ENCODE measurements at places on chromosomes 5 and 9.

DNA sequence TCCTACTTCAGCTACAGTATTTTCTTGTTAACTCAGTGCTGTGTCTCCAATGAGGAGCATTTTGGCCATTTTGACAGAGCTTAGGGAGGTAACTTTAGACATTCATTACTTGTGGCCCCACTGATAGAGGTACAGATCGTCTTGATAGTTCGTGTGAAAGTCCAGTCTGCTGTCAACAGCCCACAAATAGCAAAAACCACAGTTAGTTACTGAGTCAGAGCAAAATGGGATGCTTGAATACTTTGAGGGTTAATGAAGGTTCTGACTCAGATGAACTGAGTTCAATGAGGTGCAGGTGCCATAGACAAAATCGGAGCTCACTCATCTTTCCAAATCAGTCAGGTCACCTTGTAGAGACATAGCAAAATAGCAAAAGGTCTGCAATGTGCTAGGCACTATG is 163.1 kb upstream of the TLE4 start:
- no peak for DNase-seq

DNA sequence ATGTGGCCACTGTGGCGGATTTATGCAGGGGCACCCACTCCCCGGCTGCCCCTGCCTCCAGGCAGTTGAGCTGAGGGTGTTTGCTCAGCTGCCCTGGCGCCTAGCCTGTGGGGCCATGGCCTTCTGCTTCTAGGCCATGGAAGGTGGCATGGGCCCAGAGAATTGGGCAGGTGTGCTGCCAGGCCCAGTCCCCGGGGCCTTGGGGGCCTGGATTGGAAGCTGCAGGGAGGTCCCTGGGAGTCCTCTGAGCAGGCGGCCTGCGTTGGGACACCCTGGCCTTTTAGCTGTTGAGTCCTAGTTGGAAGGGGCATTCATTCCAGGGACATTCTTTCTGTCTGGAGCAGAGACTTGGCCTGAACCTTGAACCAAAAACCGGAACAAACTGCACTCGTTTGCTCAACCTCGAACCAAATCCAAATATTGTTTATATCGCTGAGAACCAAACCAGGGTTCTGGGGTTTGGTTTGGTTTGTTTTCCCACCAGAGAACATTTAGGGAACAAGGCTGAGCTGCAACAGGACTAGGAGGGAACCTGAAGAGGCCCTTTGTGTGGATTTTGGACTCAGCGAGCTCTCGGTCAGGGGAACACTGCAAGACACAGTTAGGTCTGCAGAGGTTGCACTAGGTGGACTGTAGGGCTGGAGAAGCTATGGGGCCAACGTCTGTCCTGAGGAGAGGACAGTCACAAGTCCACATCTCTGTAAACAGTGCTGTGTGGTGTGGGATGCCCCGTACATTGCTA is 116.8 kb downstream of the BOD1 start:
- no peak for DNase-seq

DNA sequence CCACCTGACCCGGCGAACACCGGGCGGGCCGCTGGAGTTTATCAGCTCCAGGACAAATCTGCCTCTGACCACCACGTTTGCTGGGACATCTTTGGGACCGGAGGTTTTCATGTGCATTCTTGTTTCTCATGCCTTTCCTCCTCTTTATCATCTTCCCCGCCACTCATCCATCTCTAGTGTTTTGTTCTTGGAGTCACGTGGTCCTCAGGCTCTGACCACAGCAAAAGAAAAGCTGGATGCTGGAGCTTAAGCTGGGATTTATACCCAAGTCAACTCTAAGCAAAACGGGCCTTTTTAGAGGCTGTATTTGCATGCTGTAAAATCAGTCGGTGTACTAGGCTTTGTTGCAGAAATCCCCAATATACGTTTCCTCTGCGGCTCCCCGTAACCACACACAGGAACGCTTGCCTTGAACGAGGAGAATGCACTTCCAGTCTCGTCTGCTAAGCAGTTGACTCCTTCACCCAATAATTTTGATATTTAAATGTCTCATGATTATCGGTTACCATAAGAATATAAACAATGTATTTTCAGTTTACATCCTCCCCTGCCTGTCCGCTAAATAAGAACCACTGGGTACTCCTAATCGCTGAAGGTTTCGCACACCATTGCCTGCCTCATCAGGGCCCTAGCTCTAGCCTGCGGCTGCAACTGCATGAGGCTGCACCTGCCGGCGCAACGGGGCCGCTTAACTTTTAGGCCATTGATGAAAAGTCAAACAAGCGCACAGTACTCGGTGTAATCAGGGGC is 560 bp upstream of the NDUFS6 start:
- DNase-seq = peak; percentile 41

GRCh38 chr5:169300468-169301385 is at the start of gene SLIT3:
Gene SLIT3, minus strand, starts transcription at chr5:169301139. Its CDS starts 430 bp downstream, at chr5:169300709.
- peak; percentile 36 for DNase-seq

GRCh38 chr5:94463739-94464138 is 154.7 kb downstream of the KIAA0825 start:
- DNase-seq = no peak

- peak; percentile 53 for DNase-seq
Observed at GRCh38 chr9:133998915-133999595, 6.9 kb upstream of the VAV2 start.

GRCh38 chr5:493119-493701 is 31.0 kb downstream of the SLC9A3 start:
- DNase-seq = no peak

DNA sequence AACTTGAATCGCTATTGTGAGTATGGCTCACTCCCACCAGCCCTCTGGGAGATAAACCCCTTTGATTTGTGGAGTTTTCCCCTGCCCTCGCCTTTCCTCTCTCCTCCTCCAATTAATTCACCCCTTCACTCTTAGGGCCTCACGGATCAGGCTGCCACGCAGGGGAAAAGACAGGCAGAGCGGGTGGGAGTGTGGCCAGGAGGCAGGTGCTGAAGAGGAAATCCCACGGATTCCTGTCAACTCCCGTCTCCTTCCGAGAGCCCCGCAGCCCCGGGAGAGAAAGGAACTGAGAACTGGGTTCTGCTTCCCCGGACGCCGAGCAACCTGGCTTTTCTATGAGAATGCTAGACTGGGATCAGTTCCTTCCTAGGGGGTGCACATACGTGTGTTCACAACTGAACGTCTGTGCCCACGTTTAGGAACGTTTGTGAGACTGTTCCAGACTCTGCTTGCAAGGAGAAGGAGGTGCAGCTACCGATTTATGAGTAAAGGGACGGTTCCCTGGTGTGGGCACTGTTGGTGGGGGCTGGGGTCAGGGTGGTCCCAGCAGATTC is 314.5 kb upstream of the TLE4 start:
- DNase-seq = no peak

DNA sequence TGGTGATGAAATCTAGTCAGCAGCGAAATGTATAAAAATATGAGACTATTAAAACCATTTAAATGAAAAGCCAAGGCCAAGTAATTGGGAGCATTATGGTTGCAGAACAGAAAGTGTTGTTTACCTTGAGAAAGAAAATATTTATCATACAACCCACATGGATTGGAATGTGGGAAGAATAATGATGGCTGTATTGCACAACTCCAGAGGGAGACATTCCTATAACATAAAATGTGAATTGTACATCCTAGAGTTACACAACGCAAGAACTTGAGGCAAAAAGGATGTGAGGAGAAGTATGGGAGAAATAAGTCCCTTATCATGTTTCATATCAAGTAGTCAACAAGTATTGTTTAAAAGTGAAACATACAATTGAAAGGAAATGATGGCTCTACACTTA is 1014.0 kb upstream of the SEMA6A start:
- DNase-seq = no peak

DNA sequence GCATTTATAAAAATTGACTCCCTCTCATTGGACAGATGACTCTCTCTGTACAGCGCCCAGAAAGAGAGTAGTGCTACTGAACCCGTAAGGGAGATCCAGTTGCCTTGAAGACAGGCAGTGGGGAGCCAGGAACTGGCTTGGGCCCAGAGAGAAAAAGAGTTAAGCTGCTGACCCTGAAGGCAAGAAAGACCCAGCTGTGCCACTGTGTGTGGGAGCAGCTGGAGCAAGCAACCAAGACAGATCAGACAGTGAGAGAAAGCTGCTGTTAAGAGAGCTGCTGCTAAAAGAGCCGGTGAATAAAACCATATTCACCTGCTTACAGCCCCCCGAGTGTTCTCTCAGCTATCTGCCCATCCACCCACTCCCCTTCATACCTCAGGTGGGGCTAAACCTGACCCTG is 149.7 kb upstream of the ADAMTS16 start:
- no peak for DNase-seq

DNA sequence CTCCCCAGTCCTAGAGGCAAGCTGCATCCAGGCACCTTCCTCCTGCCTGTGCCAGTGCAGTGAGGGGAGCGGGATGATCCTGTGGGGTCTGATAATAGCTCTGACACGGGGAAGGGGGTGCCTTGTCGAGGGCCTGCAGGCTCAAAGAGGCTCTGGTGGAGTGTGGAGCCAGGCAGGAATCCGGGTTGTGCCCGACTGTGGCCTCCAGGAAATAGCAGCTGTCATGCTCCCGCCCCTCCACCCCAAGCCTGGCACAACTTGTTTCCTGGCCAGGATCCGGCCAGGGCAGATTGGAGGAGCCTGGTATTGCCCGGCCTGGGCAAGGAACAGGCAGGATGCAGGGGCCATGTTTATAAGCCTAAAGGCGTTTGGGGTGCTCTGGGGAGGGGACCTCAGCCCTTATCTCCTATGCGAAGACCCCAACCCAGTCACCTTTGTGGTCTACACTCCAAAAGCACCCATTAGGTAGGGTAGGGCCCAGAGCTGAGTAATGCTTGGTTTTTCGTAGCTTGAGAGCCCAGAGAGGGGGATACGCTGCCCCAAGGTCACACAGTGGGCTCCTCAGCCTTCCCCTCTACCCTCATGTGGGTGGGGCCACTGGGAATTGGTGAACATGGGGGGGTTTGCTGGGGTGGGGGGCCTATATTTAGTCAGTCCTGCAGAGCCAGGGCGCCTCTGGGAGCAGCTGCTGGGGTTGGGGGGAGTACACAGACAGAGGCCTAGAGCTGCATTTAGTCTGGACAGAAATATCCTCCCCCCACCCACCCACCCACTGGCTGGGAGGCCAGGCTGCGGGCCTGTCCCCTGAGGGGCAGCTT is 12.2 kb downstream of the CXXC5 start:
- DNase-seq = no peak

DNA sequence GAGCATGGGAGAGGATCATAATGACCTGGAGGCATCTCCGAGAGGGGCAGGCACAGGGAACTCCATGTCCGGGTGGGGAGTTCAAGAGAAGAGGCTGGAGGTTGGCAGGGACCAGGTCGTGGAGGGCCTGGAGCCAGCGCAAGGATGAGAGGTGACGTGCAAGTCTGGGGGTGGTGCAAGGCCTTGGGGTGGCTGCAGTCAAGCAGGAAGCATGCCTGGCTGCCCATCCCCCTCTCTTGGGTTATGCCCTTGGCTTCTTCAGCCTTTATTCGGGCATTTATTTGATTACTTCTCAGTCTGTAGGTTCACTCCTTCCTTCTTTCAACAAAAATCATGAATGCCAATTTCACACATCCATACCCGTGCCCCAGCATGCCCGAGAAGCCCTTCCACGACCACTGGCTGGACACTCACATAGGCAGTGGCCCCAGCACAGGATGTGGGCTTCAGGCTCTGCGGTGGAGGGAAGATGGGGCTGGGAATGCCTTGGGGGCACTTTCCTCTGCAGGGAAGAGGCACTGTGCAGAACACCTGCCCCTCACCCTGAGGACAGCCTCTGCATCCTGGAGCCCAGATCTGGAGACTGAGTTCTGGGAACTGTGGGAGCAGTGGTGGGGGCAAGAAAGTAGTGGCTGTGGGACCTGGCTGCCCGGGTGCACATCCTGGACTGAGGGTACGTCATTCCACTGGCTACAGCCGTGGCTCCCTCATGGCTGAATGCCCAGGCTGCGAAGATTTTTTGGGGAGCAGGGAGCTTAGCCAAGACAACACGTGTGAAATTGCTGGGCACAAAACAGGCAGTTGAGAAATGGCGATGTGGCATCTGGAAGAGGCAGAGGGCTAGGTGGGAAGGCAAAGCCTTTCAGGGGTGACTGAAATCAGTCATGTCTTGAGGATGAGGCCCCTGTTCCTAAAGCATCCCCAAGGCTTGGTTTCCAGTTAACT is 38.6 kb downstream of the CRB2 start:
- DNase-seq = no peak

- DNase-seq = no peak
Observed at GRCh38 chr5:147966829-147967228, 60.5 kb upstream of the C5orf46 start.

DNA sequence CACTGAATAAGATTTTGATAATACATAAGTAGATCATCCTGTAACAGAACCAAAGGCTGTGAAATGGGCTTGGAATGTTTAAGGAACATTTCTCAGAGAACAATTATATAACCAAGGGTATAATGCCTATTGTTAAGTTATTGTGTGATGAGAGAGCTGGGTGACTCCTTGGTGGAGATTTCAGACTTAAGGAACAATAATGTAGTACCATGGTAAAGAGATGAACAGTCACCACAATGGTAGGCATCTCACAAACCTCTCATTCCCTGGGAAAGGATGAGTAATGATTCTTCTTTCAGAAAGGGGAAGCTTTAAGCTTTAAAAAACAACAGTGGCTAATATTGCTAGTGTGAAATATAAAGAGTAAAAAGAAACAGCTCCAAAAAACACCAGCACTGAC is 147.4 kb downstream of the TRIM36 start:
- no peak for DNase-seq

DNA sequence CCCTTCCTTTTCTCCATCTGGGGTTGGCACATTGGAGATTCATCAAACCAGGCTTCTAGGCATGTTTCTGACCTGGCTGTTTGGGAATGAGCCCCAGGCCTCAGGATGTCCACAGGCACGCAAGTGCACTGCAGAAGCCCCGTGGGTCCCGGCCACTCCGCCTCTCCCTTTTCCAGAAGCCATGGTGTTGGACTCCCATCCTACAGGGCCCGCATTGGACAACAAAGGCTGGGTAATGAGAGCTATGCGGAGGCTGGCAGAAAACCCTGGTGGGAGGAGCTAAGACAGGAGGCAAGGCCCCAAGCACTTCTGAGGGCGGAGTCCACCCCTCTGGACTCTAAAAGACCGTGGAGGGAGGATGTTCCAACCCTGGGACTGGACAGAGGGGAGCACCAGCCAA is 160.6 kb downstream of the OLFM1 start:
- no peak for DNase-seq

GRCh38 chr9:104923740-104924139 is 4.2 kb downstream of the ABCA1 start:
- no peak for DNase-seq

GRCh38 chr5:140202078-140202477 is 27.1 kb downstream of the CYSTM1 start:
- no peak for DNase-seq

- DNase-seq = no peak
Observed at GRCh38 chr5:52769061-52769460, 18.7 kb upstream of the ITGA1 start.

- DNase-seq = no peak
Observed at GRCh38 chr9:106038266-106039001, 344.1 kb downstream of the TMEM38B start.

- DNase-seq = no peak
Observed at GRCh38 chr5:172436879-172437369, 17.4 kb downstream of the SH3PXD2B start.

GRCh38 chr9:120944434-120944843 is 17.8 kb upstream of the TRAF1 start:
- DNase-seq = no peak
